Forelimb muscle (tissue), 1 donor: ENCODE measurements at places on chromosomes 6 and 20. TPM values are rescaled to one million over a fixed set of nuclear protein-coding genes. Genes with fewer than 3 reads are reported as not detected.

DNA sequence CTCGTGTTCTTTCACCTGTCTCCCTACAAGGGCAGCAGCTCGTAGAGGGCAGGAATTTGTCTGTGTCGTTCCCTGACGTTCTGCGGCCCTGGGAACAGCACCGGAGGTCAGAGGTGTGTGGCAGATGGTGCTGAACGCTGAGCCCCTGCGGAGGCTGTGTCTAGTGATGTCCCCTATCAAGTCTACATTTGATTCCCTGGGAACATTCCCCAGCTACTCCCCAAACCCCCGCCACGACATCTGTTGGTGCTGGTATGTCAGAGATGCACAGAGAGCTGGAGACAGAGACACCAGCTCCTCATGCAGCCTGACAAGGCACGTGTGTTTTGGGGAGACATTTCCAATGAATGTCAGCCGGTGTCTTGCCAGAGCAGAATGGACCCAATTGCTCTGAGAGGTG is 7.7 kb downstream of the PMEPA1 start:
- no peak for DNase-seq

- no peak for DNase-seq
Observed at GRCh38 chr6:157227202-157228166, 95.8 kb downstream of the TMEM242 start.

DNA sequence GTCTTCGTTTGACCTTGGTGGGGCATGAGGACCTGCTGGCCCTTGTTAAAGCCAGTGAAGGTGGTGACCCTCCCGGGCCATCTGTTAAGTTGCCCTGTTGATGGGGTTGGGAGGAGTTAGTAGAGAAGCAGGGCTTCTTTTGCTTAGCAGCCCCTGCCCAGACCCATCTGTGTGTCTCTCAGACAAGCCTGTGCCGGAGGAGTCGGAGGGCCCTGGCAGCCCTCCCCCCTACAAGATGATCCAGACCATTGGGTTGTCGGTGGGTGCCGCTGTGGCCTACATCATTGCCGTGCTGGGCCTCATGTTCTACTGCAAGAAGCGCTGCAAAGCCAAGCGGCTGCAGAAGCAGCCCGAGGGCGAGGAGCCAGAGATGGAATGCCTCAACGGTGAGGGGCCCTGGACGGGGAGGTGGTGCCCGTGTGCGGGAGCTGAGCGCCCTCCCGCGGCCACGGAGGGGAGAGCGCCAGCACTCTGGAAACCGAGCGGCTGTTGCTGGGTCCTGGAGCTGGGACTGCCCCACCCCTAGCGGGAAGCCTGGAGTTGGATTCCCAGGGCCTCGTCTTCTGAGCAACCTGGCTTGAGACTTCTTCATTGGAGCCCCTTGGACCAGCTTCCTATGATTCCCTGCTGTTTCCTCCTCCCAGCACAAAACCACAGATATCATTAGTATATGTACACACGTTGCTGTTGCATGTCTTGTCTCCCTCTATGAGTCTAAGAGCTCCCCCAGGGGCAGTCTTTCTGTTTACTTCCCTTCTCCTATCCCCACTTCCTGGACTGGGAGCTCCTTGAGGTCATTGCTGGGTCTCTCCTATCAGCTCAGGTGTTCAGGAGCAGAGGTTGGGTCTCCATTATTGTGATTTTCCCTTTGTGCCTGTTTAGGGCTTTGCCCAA is 27.6 kb upstream of the SRF start:
- DNase-seq: peak; percentile 81

- no peak for DNase-seq
Observed at GRCh38 chr6:156832231-156832647, 55.1 kb downstream of the ARID1B start.

DNA sequence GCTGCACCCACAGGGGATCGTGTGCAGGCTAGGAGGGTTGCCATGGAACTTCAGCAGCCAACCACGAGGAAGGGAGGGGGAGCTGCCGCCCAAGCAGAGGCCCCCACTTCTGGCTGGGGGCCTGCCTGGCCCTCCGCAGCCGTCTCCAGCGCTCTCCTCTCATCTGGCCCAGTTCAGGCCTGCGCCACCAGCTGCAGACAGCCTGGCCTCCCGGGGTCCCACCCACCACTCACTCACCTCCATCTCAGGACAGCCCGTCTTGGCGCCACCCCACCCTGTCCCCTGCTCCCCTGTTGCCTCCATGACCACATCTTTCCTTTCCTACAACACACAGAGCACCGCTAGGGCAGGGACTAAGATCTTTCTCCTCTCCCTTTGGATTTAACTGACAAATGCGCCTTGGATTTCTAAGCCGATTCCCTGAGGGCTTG is 98.7 kb downstream of the ANKRD60 start:
- DNase-seq: no peak

DNA sequence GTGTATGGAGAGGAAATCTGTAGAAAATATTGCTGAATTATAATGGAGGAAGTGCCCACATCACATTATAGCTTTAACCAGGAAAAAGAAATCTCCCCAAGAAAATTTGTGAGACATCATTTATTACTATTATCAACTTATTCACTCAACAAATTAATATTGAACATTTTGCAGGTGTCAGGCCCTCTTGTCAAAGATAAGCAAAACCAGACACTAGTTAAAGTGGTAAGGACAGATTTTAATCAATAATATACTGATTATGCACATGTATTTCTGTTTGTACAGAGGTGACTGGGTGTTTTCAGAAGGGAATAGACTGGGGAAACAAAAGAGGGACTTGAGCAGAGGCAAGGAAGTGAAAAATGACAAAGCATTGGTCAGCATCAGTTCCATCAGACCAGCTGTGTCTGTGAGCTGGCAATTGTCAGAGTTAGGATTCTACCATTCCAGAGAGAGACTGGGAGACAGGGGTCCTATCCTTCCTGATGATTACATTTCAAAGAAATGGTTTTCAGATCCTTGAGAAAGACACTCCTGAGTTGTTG is 519.2 kb downstream of the UTRN start:
- DNase-seq: no peak

DNA sequence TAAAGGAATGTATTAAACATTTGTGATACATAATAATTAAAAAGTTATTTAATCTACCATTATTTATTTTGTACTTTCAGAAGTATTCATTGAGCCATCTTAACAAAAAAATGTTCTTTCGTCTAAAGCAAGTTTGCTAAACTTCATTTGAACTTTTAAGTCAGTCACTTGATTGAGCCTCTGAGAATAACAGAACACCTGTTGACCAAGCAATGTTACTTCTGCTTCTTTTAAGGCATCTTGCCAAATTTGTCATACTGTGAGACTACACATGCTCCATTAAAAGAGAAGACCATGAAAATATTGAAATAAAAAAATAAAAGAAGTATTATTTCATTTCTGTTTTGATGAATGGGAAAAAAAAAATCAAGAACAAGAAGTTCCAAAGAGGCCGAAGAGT is 141.8 kb upstream of the BMP5 start:
- DNase-seq: no peak

The DCDC2 gene
- polyA plus RNA-seq: 0.06 TPM
